ENCODE measurements at places on chromosomes 16 and 17. TPM values are rescaled to one million over a fixed set of nuclear protein-coding genes. Genes with fewer than 3 reads are reported as not detected.

GRCh38 chr16:25372716-25373115 is 115.1 kb upstream of the ZKSCAN2 start:
- DNase-seq, result no peak

The PABPN1L gene
- not detected for total RNA-seq

DNA sequence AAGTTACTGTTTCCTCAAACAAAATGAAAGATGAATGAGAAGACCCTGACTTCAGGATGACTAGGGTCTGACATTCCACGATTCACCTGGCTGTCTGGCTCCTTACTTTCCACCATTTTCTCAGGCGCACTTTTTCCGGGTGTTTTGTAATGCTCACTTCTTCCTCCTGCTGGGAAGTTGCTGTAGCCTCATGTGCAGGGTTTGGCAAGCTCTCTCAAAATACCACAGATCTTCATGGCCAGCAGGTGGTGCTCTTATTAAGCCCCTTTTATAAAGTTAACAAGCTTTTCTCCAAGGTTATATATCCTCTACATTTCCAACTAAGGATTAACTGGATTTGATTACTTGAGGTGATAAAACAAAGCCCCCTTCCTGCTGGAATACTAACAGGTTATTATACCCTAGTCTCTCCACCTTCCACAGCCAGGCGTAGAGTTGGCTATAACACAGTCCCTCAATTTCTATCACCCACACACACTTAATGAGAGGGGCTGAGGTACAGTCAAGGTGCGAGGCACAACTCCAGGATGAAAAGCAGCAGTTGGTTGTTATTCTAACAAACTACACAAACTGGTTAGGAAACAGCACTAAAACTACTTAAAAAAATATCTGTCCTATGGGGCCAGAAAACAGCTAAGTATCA is 45.4 kb downstream of the STH start:
- peak; percentile 68 for DNase-seq

DNA sequence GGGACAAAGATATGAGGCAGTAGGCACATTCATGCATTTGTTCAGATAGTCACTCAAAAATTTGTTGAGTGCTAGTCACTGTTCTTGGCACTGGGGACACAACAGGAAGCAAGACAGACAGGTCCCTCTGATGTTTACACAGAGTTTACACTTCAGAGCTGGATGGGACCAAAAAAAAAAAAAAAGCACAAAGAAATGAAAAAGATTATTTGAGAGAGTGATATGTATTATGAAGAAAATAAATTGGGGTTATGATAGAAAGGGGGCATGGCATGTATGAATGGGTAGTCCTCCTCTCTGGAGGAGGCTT is 3.5 kb upstream of the YPEL2 start:
- peak; percentile 16 for DNase-seq

GRCh38 chr17:67139289-67139688 is 94.9 kb downstream of the CACNG1 start:
- no peak for DNase-seq

The CACNG1 gene
- total RNA-seq, result not detected

The CMC2 gene
- total RNA-seq, result 148 TPM

The BICDL2 gene
- total RNA-seq, result 0.36 TPM

- DNase-seq, result no peak
Measured at GRCh38 chr16:87461466-87461991, 31.3 kb downstream of the ZCCHC14 start.

DNA sequence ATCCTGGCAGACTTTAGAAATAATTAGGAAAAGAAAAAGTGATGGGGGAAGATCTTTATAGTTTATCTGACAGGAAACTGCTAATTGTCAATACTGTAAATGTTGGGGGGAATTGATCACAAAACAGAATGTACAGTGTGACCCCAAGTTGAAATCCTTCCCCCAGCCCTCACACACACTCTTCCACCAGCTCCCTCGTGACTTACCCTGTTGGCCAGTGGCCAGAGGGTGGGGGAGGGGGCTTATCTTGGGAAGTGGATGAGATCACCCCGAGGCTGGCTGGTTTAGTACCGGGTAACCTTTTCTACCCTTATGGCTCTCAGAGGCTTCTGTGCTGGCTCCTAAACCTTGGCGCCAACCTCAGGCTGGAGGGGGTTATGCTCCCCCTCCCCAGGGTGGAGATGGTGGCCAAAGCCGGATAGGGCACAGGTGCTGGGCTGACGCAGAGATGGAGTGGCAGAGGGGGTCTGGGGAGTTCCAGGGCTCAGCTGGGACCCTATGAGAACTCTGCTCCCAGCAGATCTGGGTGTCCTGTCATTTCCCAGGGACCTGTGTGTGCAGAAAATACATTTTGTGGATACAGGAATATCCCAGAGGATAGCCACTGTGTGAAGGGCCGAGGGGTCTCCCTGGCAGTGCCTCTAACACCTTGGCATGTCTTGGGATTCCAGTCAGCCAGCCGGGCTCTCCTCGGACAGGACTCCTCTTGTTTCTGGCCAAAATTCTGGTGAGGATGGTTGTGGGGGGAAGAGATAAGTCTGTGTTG is 18.6 kb downstream of the CDH16 start:
- DNase-seq, result peak; percentile 69

DNA sequence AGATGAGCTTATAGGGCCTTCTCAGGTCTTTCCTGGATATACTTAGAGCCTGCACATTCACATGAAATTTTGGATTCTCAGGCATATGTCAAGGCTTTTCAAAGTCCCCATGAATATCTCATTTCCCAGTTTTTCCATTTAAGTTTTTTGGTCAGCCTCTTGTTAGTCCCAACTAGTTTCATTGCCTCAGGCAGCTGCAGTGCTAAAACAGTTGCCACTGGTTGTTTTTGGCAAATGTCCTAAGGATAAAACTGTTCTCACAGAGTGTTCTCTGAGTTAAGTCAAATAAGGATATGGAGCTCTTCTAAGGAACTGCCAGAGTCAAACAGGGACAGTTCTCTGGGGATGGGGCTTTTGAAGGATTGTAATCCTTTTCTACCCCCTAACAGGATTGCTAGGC is 39.9 kb upstream of the ABCC11 start:
- DNase-seq, result peak; percentile 20

GRCh38 chr17:43548689-43549379 is 2.7 kb upstream of the ETV4 start:
- DNase-seq, result no peak

Data from RPMI7951 (cell line).